ENCODE measurements at places on chromosomes 4 and X. TPM values are rescaled to one million over a fixed set of nuclear protein-coding genes. Genes with fewer than 3 reads are reported as not detected.

DNA sequence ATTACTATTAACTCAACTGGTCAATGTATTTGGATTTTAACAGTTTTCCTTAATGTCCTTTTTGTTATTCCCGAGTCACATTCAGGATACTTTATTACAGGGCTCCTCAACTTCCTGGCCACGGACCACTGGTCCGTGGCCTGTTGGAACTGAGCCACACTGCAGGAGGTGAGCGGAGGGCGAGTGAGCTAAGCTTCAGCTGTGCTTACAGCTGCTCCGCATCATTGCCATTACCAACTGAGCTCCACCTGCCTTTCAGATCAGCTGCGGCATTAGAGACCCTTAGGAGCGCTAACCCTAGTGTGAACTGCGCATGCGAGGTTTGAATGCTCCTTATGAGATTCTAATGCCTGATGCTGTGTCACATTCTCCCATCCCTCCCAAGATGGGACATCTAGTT is 591.7 kb downstream of the CCSER1 start:
- H3K36me3 ChIP-seq = no peaks in the 10 kb centered on the region
- no peaks in the 10 kb centered on the region for H3K4me1 ChIP-seq
- H3K27ac ChIP-seq = no peak overlapping the region
- no peak for DNase-seq
- H3K4me3 ChIP-seq = no peak overlapping the region
- H3K27me3 ChIP-seq = no peaks in the 10 kb centered on the region

DNA sequence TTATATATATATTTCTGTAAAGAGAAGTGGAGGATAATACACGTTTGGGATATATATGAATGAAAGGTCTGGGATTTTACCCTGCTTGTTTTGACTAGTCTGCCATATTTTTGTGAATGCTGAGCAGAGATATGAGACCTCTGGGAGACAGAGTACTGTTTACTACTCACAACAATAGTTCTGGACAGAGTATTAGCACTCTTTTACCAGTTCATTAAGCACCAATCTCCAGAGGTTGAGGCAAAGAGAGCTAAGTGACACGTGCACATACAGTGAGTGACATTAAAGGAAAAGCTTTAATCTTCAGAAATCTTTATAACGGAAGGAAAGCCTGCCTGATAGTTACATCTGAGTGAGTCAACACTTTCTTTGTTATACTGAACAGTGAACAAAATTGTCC is 1452.7 kb upstream of the TENM3 start:
- H3K27me3 ChIP-seq = no peaks in the 10 kb centered on the region
- no peaks in the 10 kb centered on the region for H3K36me3 ChIP-seq
- no peak for DNase-seq
- H3K4me3 ChIP-seq = no peak overlapping the region
- H3K4me1 ChIP-seq = no peaks in the 10 kb centered on the region
- no peak overlapping the region for H3K27ac ChIP-seq

The RNF150 gene
- total RNA-seq = not detected

The CTAG1A gene
- total RNA-seq = not detected

The NEUROG2 gene
- not detected for total RNA-seq

- H3K27me3 ChIP-seq = no peaks in the 10 kb centered on the region
- DNase-seq = no peak
- H3K27ac ChIP-seq = peak overlapping the region; percentile 68
- peaks cover 51% of the 10 kb centered on the region for H3K4me1 ChIP-seq
- peaks cover 20% of the 10 kb centered on the region for H3K36me3 ChIP-seq
These were observed 1.1 kb downstream of the IRAK1 start for GRCh38 chrX:154018518-154019060.

DNA sequence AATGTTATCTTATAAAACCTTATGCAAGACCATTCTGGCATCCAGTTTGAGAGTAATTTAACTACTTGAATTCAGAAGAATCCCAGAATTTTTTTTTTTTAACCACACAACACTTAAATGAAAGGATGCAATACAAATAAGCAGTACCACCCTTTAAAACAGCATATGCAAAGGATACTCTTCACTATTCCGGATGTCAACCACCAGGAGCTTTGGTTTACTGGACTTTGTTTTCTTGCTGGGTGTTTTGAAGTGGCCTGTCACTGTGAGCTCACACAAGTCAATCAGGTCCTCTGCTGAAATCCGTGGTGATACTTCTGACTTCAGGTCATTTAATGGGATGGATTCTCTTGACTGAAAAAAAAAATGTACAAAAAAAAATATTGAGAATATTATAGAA is 200.0 kb downstream of the TBCK start:
- no peak overlapping the region for H3K27ac ChIP-seq
- DNase-seq = no peak
- no peaks in the 10 kb centered on the region for H3K4me1 ChIP-seq
- no peaks in the 10 kb centered on the region for H3K27me3 ChIP-seq
- H3K36me3 ChIP-seq = peaks cover 24% of the 10 kb centered on the region
- no peak overlapping the region for H3K4me3 ChIP-seq

GRCh38 chrX:97898798-97899197 is 1015.1 kb downstream of the RPA4 start:
- no peak overlapping the region for H3K27ac ChIP-seq
- no peaks in the 10 kb centered on the region for H3K4me1 ChIP-seq
- H3K4me3 ChIP-seq = no peak overlapping the region
- DNase-seq = no peak

- no peak overlapping the region for H3K27ac ChIP-seq
- no peaks in the 10 kb centered on the region for H3K36me3 ChIP-seq
- H3K27me3 ChIP-seq = no peaks in the 10 kb centered on the region
- DNase-seq = no peak
- H3K4me1 ChIP-seq = no peaks in the 10 kb centered on the region
These were observed 10.7 kb downstream of the SMIM10L2A start for GRCh38 chrX:135432453-135432852.

GRCh38 chr4:88177983-88178625 is 19.7 kb upstream of the ABCG2 start:
- no peaks in the 10 kb centered on the region for H3K27me3 ChIP-seq
- H3K27ac ChIP-seq = no peak overlapping the region
- no peaks in the 10 kb centered on the region for H3K4me1 ChIP-seq
- no peak for DNase-seq
- H3K4me3 ChIP-seq = no peak overlapping the region
- H3K36me3 ChIP-seq = no peaks in the 10 kb centered on the region

DNA sequence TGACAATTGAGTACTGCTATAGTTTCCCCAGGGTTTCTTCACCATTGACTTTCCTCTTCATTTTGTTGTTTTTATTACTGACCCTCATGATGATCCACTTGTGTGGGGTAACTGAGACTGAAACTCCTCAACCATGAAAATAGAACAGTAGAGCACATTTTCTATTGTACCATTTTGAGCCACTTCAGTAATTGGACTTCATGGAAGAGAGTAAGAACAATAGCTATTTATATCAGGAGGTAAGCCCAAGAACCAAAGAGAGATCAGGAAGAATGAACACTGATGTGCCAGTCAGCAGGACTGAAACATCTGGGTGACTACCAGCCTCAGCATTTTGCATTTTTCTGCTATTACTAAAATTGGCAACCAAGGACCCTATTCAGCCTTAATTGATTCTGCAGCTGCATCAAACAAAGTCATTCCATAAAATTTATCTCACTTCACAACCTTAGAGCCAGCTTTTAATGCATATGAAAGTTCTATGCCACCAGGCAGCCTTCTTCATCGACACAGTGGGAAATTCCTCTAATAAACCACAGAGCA is 151.4 kb downstream of the BANK1 start:
- H3K27me3 ChIP-seq = no peaks in the 10 kb centered on the region
- no peak for DNase-seq
- H3K4me1 ChIP-seq = no peaks in the 10 kb centered on the region
- H3K36me3 ChIP-seq = no peaks in the 10 kb centered on the region
- H3K27ac ChIP-seq = no peak overlapping the region
- H3K4me3 ChIP-seq = no peak overlapping the region

DNA sequence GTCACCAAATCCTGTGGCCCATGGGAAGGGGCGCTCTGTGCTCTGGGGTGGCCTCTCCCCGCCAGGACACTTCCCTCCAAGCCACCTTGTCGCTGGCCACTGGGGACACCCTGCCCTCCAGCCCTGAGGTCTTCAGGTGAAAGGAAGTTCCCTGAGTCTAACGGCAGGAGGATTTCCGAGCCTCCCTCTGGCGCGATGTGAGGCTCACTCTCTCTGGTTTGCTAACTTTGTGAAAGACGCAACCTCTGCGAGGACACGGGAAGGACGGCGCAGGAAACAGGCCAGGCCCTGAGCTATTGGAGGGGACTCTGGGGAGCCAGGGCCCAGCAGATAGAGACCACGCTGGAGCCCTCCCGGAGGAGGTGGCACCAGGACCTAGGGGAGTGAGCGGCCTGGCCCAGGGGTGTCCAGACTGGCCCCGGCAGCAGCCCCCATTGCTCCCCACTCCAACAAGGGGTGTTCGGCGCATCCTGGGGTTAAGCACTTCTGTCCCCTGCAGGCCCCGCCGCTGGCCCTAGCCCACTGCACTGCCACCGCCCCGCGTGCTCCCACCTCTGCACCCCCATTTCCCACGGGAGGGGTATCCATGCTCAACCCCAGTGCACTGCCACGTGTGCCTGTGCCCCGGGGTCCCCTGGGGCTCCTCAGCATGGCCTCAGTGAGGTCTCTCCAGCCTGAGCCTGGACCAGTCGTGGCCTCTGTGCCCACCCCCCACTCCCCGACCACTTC is 72.2 kb upstream of the MXD4 start:
- H3K4me3 ChIP-seq = no peak overlapping the region
- H3K4me1 ChIP-seq = peaks cover 8% of the 10 kb centered on the region
- H3K27me3 ChIP-seq = peaks cover 4% of the 10 kb centered on the region
- peaks cover 4% of the 10 kb centered on the region for H3K36me3 ChIP-seq

- no peak overlapping the region for H3K4me3 ChIP-seq
- H3K4me1 ChIP-seq = no peaks in the 10 kb centered on the region
- H3K27me3 ChIP-seq = no peaks in the 10 kb centered on the region
- no peaks in the 10 kb centered on the region for H3K36me3 ChIP-seq
- H3K27ac ChIP-seq = no peak overlapping the region
These were observed 55.6 kb downstream of the RNF150 start for GRCh38 chr4:141077611-141078225.

- H3K36me3 ChIP-seq = no peaks in the 10 kb centered on the region
- no peaks in the 10 kb centered on the region for H3K4me1 ChIP-seq
- H3K4me3 ChIP-seq = no peak overlapping the region
- H3K27ac ChIP-seq = no peak overlapping the region
These were observed 97.0 kb upstream of the PJA1 start for GRCh38 chrX:69262036-69262936.

GRCh38 chr4:1300466-1301455 is 11.1 kb downstream of the MAEA start:
- peaks cover 52% of the 10 kb centered on the region for H3K36me3 ChIP-seq
- H3K27ac ChIP-seq = no peak overlapping the region
- peaks cover 32% of the 10 kb centered on the region for H3K4me1 ChIP-seq
- H3K4me3 ChIP-seq = no peak overlapping the region

DNA sequence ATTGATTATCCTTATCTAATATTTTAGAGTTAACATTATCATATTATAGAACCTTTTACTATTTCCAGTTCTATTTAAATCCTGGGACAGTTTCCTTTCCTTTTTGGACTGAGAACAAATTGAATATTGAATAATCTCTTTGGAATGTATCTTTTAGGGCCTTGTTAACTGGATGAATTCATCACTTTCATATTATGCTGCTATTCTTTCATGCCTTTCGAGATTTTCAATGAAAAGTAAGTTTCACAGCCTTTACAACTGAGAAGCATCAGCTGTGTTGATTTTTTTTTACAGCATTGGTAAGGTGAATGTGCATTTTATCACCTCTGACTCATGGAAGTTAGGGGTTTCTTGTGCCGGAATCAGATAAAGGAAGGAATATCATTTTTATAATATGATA is 39.6 kb downstream of the PDLIM5 start:
- no peaks in the 10 kb centered on the region for H3K4me1 ChIP-seq
- H3K27me3 ChIP-seq = no peaks in the 10 kb centered on the region
- H3K36me3 ChIP-seq = no peaks in the 10 kb centered on the region
- H3K4me3 ChIP-seq = no peak overlapping the region

The LIMCH1 gene
- total RNA-seq = 0.37 TPM

DNA sequence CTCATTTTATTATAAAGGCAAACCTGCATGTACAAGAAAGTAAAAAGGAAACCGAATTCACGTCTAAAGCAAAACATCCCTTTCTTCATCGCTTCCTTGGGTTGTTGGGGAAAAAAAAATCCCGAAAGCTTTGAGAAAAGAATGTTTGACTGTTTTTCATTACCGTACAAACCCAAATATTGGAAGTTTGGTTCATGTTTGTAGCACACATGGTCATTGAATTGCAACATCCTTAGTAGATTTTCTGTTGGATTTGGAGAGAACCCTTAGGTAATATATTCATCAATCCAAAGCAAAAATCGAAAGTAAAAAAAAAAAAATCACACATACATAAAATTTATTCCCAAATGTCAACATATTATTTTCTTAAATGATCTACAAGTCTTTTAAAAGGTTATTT is 420.3 kb downstream of the MAPK10 start:
- DNase-seq = no peak
- H3K4me3 ChIP-seq = no peak overlapping the region
- H3K36me3 ChIP-seq = no peaks in the 10 kb centered on the region

GRCh38 chr4:109083911-109084310 is 218.5 kb downstream of the COL25A1 start:
- no peaks in the 10 kb centered on the region for H3K4me1 ChIP-seq
- no peak overlapping the region for H3K4me3 ChIP-seq
- H3K27me3 ChIP-seq = no peaks in the 10 kb centered on the region
- no peaks in the 10 kb centered on the region for H3K36me3 ChIP-seq
- DNase-seq = no peak
- H3K27ac ChIP-seq = no peak overlapping the region

- H3K4me3 ChIP-seq = no peak overlapping the region
- no peaks in the 10 kb centered on the region for H3K4me1 ChIP-seq
- no peaks in the 10 kb centered on the region for H3K27me3 ChIP-seq
- DNase-seq = no peak
- no peaks in the 10 kb centered on the region for H3K36me3 ChIP-seq
These were observed 104.7 kb downstream of the MGST2 start for GRCh38 chr4:139770361-139770760.

DNA sequence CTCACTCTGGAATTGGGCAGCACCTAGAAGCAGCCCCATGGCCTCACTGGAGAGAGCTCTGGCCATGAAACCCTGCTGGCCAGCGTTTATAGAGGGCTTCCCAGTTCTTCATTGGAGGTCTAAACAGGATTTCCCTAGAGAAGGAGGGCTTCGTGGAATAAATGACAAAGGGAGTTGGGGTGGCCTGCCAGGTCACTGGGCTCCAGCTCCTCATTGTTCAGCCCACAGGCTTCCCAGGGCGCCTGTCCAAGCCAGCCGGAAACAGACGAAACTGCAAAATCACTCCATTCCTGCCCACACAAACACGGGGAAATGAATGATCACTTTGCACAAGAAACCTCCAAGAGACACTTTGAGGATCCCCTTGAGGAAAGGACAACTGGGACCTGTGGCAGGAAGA is 189.7 kb downstream of the TSPAN5 start:
- H3K4me1 ChIP-seq = peaks cover 20% of the 10 kb centered on the region
- no peak overlapping the region for H3K27ac ChIP-seq
- H3K27me3 ChIP-seq = no peaks in the 10 kb centered on the region
- no peak overlapping the region for H3K4me3 ChIP-seq
- no peak for DNase-seq
- no peaks in the 10 kb centered on the region for H3K36me3 ChIP-seq

The TMLHE gene
- 13.7 TPM for total RNA-seq

The VCX2 gene
- total RNA-seq = not detected

The TMPRSS11F gene
- not detected for total RNA-seq

The GPRASP3 gene
- total RNA-seq = 2.7 TPM

All from T-cell (primary cell).